ENCODE measurements at places on chromosomes 12 and 14.
A peak's percentile ranks its signal among the peaks of the same experiment; 100 is the strongest.

- DNase-seq = no peak
These were observed 7.5 kb downstream of the HEBP1 start for GRCh38 chr12:12992418-12993130.

DNA sequence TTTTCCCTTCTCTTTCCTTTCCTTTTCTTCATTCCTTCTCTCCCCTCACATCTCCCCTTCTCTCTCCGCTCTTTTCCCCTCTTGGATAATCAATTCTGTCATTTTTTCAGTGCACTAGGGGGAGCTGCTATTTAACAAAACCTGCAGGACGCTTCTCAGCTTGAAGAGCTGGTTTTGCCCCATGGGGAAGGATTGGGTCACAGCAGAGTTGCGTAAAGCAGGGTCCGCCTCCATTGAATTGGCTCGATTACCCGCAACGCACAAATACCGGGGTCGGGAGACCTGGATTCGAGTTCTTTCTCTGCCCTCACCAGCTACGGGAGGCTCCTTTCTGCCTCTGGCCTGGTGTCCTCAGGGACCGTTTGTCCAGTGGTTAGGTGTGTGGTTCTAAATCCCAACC is 42.1 kb upstream of the CHGA start:
- no peak for DNase-seq

DNA sequence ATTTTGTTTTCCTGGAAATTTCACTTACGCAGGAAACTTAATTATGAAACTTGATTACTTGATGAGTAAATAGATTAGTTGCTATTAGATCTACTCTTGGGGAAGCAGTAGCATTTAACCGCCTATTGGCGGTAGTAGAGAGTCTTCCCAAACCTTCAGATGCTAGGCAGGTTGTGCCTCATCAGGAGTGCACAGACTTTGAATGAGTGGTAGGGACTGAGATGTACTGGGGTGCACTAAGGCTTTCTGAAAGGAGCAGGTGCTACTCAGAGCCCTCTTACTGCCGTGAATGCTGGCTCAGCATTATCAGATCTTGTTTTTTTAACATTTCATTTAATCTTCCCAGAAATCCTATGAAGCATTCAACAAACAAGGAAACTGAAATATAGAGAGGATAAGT is 7.7 kb downstream of the GATC start:
- DNase-seq = peak; percentile 8

GRCh38 chr12:89947437-89948270 is 239.0 kb upstream of the ATP2B1 start:
- DNase-seq = no peak

GRCh38 chr12:109557200-109557599 is 16.1 kb downstream of the MMAB start:
- no peak for DNase-seq

Measured in NCI-H2029 treated with DMSO at 0.1 percent for 48 hours (cell line).